Aorta (tissue), 5 donors: ENCODE measurements at places on chromosomes 11 and 22. TPM values are rescaled to one million over a fixed set of nuclear protein-coding genes. Genes with fewer than 3 reads are reported as not detected.

Gene SCN2B
- 0.78 TPM for total RNA-seq

Gene KREMEN1
- 19.1 TPM for total RNA-seq

Gene UBQLN3
- total RNA-seq = 0.71 TPM

Gene SLC7A4
- not detected for total RNA-seq

Gene MS4A3
- total RNA-seq = not detected

Gene TCN1
- not detected for total RNA-seq

GRCh38 chr11:1197886-1198560 is 24.8 kb upstream of the MUC5B start:
- DNase-seq = peak; percentile 61

DNA sequence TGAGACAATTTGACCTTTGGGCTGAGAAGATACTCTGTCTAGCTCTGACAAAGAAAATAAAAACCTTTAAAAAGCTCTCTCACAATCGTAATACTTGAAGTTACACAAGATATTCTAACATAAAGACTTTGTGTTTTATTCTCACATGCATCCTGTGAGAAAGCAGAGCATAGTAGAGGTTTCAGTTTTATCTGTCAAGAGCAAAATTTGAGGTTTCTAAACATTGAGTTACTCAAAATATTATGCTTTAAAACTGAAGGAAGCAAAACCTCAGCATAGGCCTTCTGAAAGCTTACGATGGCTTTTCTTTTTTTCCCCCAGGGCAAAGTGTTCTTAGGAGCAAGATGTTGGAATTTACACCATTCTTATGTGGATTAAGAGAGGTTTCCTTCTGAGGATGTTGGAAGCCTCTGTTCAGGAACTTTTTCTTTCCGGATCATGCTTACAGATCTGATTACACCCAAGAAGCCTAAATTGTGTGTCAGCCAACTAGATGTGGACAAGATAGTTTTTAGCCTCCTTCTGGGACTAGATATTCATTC is 15.0 kb upstream of the OR51M1 start:
- DNase-seq = no peak

GRCh38 chr11:12680246-12680939 is 6.2 kb downstream of the TEAD1 start:
- DNase-seq = peak; percentile 84

DNA sequence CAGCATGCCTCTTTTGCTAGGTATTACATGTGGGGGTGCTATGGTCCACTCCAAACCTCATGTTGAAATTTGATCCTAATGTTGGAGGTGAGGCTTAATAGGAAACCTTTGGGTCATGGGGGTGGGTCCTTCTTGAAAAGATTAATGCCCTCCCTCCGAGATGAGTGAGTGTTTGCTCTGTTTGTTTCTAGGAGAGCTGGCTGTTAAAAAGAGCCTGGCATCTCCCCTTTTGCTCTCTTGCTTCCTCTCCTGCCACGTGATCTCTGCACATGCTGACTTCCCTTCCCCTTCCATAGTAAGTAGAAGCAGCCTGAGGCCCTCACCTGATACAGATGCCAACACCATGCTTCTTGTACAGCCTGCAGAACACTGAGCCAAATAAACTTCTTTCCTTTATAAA is 104.5 kb downstream of the FAT3 start:
- no peak for DNase-seq

GRCh38 chr11:127109796-127110480 is 109.4 kb upstream of the KIRREL3 start:
- no peak for DNase-seq

- peak; percentile 48 for DNase-seq
Observed at GRCh38 chr22:43476341-43476740, 64.5 kb downstream of the MPPED1 start.

DNA sequence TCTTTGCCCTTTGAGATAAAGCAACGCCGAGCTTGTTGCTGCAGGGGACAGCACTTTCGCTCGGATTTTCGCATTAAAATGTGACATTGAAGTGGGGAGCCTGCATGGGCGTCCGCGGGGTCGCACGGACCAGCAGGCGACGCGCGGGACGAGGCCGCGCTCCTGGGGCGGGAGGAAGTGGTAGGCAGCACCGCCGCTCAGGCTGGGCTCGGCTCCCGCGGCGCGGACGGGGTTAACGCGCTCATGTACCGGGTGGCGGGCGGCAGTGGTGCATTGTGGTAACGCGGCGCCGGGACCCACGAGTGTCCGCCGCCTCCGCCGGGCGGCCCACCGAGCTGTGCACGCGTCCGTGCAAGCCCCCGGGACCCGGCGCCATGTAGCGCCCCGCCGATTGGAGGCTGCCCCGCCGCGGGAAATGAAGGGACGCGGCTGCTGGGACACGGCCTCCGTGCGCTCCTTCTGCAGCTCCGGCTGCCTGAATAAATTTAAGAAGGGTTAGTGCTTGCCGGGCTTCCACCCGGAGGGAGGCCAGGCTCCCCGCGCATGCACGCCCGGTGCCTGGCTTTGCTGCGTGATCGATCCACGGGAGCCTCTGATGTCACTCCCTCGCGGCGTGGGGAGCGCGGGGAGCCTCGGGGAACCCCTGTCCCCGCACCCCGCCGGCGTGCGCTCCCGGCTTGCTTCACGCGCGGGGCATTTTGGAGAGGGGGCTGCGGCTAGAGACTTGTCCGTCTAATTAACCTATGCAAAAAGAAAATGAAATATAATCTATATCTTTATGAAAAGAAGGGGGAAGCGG is 127.7 kb downstream of the OSBP2 start:
- no peak for DNase-seq

DNA sequence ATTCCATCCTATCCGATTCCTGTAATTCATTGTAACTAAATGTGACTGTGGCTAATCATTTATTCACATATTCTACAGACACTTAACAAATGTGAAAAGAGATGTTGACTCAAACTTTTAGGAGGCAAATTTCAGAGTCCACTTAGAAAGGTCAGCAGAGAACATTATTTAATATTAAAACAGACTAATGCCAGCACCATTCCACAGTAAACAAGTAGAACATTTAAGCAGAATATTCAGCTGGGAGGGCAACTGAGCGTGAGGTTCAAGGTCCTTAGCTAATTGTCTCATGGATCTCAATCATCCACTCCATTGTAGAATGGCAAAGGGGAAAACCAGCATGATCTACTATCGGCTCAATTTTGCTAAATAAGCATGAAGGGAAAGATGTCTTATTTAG is 5.1 kb upstream of the SLC5A12 start:
- DNase-seq = no peak

DNA sequence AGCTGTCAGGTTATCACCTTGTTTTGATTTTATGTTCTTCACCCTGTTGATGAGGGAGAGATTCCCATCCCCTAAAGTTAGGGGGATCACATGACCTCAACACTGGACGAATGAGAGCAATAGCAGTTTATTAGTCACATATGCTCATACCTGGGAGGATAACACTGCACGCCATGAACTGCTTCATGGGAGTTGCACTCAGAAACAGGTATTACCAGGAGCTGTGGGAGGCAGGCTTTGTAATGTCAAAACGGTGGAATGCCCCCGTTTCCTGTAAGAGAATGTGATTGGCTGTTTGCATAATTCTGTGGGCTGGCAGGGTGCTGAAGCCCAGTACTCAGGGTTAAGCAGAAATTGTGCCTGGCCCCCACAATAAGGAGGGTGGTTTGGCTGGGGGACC is 3.2 kb upstream of the THY1 start:
- no peak for DNase-seq
